ENCODE measurements at places on chromosomes 12 and 14. TPM values are rescaled to one million over a fixed set of nuclear protein-coding genes. Genes with fewer than 3 reads are reported as not detected.

GRCh38 chr12:15613981-15614380 lies 175.2 kb downstream of the EPS8 start:
- no peak for DNase-seq

- DNase-seq = no peak
Observed at GRCh38 chr14:91322623-91323022, 78.1 kb upstream of the GPR68 start.

- DNase-seq = no peak
Observed at GRCh38 chr12:106885026-106885425, 70.7 kb upstream of the TMEM263 start.

- no peak for DNase-seq
Observed at GRCh38 chr12:78210894-78211302, 380.2 kb downstream of the NAV3 start.

DNA sequence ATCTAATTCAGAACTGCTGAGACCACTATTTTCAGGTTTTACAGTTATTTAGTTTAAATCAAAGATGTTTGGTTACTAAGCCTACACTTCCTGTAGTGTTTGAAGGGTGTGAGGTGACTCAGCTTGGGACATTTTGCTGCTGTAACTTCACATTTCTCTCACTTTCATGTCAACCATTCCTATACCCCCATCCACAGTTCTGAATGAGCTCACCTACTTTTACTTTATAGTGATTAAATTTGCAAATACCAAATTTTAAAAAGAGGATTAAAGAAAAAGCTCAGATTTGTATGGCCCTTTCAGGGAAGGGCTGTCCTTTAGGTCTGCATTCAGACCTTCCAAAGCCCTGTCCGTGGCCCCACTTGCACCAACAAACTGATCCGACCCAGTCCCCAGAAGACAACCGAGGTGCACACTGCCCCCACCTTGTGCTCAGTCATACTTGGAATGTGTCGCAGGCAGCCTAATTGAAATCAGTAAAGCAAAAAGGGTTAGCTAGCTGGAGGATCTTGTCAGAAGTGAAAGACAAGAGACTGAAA lies 174.4 kb downstream of the MON2 start:
- no peak for DNase-seq

DNA sequence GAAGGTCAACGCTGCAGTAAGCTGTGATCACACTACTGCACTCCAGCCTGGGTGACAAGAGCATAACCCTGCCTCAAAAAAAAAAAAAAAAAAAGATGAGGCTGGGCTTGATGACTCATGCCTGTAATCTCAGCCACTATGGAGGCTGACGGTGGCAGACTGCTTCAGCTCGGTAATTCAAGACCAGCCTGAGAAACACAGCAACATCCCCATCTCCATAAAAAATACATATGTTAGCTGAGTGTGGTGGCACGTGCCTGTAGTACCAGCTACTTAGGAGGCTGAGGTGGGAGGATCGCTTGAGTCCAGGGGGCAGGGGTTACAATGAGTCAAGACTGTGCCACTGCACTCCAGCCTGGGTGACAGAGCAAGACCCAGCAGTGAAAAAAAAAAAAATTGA lies 50.4 kb downstream of the GXYLT1 start:
- no peak for DNase-seq

GRCh38 chr12:107311682-107312081 lies 218.3 kb upstream of the CRY1 start:
- DNase-seq = no peak

DNA sequence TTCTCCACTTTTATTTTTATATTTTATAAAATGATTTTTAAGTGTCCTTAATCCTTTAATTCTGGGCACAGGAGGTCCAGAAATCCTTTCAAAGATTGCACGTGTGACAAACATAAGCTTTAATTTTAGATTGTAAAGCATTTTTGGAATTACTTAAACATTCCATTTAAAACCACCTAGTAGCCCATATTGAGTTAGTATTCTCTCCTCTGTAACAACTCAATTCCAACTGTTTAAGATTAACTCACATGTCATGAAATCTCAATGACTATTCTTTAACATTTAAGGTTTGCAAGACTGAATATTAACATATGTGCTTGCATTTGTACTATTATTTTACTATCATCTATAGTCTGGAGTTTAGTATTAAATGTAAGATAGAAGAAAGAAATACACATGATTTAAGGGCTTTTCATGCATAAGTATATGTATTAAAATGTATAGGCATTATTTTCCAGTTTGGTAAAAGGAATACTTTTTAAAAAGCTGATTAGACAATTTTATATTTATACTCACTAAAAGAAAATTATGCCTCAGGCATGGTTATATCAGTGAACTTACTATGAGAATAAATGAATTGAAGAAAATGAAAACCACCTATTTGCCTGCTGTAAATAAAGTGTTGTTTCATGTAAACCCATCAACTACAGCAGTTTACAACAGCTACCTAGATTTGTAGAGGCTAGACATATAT lies 776.9 kb downstream of the SLC6A15 start:
- DNase-seq = no peak

GRCh38 chr12:22321638-22322037 lies 12.9 kb downstream of the ST8SIA1 start:
- no peak for DNase-seq

- no peak for DNase-seq
Observed at GRCh38 chr12:9773216-9773877, 12.6 kb upstream of the CD69 start.

DNA sequence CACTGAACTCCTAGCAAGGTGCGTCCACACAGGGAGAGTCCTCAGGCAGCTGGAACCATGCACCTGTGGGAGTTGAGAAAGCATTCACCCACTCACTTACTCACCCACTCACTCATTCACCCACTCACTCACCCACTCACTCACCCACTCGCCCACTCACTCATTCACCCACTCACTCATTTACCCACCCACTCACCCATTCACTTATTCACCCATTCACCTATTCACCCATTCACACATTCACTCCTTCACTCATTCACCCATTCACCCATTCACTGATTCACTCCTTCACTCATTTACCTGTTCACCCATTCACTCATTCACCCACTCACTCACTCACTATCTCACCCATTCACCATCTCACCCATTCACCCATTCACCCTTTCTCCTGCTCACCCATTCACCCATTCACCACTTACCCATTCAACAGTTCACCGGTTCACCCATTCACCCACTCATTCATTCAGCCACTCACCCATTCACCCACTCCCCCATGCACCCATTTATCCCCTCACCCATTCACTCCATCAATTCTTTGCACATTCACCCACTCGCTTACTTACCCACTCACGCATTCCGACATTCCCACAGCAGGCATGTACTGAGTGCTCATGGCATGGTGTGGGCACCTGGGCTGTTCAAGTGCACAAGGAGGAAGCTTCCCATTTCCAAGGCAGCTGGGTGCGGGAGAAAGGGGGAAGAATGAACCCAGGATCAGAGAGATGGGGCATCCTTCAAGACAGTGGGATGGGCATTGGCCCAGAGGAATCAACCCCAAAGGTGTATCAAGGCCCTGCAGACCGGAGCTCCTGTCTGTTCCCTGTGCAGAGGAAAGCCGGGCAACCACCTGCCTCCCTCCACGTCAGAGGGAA lies 135.2 kb upstream of the C14orf180 start:
- no peak for DNase-seq

The P2RX2 gene
- not detected for total RNA-seq

The CCDC88C gene
- total RNA-seq = 1.1 TPM

The SAMD15 gene
- 0.27 TPM for total RNA-seq

The RNASE7 gene
- not detected for total RNA-seq

The RAD9B gene
- 0.66 TPM for total RNA-seq

The OR10AD1 gene
- not detected for total RNA-seq
